ENCODE measurements at places on chromosomes 2 and 18. TPM values are rescaled to one million over a fixed set of nuclear protein-coding genes. Genes with fewer than 3 reads are reported as not detected.

The ST3GAL5 gene
- 81.3 TPM for polyA plus RNA-seq

- no peak for DNase-seq
Observed at GRCh38 chr2:235774153-235774870, 280.5 kb downstream of the AGAP1 start.

DNA sequence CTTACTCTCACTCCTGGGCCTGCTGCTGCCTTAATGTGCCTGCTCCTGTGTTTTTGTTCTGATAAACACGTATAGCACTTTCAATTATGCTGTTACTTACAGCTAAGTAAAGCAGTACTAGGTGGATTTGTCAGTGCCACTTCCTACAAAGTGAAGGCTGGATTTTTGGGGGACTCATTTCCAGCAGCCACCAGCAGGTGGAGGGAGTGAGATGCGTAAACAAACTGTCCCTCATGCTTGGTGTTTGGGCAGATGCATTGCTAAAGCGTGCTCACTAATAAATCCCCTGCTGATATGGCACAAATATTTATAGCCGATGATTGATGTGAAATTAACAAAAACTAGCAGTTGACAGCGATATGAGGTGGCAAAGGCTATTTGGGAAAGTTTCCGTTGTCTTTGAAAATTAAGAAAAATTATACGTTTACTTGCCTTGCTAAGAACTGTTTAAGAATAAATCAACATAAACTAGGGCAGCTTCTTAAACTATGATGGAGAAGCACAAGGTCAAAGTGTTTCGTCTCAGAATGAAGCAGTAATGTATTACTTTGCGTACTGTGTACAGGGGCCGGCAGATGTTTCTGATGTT is 101.7 kb downstream of the AGAP1 start:
- DNase-seq, result peak; percentile 59

The RUFY4 gene
- 0.30 TPM for polyA plus RNA-seq

- DNase-seq, result no peak
Observed at GRCh38 chr18:50926521-50926920, 41.3 kb upstream of the ELAC1 start.

DNA sequence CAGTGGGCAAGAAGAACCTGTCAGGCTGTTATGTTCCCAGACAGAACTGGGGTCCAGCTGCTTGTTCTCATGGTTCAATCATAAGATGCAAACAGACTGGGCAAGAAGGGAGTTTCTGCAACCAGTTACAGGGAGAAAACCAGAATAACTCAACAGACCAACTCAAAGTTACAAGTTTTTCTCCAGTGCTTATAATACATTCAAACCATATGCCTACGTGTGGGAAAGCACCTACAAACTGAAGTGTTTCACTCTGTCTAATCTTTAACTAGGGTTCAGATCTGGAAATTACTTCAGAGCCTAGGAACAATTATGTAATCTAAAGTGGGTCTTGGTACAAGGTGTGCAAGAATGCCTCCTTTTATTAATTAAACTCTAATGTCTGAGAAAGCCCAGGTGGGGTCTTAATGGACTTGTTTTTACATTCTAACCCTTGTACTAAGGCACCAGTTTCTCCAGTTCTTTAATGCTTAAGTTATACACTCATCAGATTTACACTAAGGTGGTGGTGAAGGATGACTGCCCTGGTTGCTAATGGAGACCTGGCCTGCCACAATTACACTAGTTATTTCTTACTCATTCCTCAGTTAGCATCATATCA is 951.9 kb downstream of the TSN start:
- DNase-seq, result peak; percentile 11

GRCh38 chr2:214401580-214401979 is 9.3 kb upstream of the VWC2L start:
- no peak for DNase-seq

The ANKRD30B gene
- polyA plus RNA-seq, result not detected

The HRH4 gene
- polyA plus RNA-seq, result 0.16 TPM

The NYAP2 gene
- polyA plus RNA-seq, result 0.25 TPM

DNA sequence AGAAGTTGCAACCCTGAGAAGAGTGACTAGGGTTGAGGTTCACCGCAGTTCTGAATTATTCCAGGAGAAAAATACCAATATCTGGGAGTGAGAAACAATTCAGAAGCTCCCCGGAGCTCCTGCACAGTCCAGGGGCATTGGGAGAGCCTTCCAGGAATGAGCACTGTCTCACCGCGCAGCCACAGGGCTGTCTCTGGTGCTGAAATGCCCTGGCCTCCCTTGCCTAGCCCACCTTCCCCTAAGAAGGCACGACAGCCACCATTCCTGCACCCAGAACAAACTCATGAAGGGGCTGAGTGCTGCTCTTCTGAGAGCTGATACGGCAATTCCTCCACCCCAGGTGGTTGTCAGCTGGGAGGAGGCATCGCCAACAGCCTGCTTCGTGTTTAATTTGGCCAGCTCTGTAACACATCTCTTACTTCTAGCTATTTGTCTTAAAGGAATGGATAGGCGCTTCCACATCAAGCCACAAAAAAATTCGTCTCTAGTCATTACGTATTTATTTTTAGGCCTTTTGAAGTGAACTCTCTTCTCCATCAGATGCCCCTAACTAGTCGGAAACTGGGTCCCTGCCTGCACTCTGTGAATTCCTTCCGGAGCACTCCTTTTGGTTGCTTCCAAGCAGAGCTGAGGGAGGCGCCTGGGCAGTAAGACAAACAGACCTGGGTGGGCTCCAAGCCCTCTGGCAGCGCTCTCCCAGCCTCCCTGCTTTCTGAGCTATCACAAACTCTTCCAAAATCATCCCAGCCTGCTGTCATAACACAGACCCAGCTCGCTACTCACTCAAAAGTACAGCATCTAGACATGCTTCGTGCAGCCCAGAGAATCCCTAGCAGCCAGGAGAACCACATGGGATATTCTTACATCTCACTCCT is 120.5 kb upstream of the CCDC68 start:
- DNase-seq, result no peak

Data from right lung (tissue), 10 donors.